Muscle of leg (tissue), 16 donors: ENCODE measurements at places on chromosomes 2 and 18. TPM values are rescaled to one million over a fixed set of nuclear protein-coding genes. Genes with fewer than 3 reads are reported as not detected.

DNA sequence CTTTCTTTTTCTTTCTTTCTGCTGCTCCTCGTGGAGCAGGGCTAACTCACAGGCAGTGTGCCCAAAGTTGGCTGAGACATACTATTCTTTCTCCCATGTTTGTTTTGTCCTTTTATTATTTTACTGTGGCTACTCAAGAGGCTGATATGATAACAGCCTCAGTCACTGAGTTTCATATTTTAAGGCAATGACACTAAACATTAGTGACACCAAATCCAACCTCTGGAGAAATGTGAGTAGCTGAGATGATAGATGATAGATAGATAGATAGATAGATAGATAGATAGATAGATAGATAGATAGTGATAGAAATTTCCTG, 45.8 kb upstream of the GLS start:
- H3K27ac ChIP-seq = no peak overlapping the region
- no peaks in the 10 kb centered on the region for H3K4me1 ChIP-seq
- H3K27me3 ChIP-seq = no peaks in the 10 kb centered on the region
- H3K36me3 ChIP-seq = no peaks in the 10 kb centered on the region

CACNB4 gene
- 7.2 TPM for total RNA-seq

GRCh38 chr2:161044921-161045320, 115.3 kb upstream of the TANK start:
- no peak overlapping the region for H3K4me3 ChIP-seq
- H3K36me3 ChIP-seq = no peaks in the 10 kb centered on the region
- H3K4me1 ChIP-seq = no peaks in the 10 kb centered on the region
- no peaks in the 10 kb centered on the region for H3K27me3 ChIP-seq

DNA sequence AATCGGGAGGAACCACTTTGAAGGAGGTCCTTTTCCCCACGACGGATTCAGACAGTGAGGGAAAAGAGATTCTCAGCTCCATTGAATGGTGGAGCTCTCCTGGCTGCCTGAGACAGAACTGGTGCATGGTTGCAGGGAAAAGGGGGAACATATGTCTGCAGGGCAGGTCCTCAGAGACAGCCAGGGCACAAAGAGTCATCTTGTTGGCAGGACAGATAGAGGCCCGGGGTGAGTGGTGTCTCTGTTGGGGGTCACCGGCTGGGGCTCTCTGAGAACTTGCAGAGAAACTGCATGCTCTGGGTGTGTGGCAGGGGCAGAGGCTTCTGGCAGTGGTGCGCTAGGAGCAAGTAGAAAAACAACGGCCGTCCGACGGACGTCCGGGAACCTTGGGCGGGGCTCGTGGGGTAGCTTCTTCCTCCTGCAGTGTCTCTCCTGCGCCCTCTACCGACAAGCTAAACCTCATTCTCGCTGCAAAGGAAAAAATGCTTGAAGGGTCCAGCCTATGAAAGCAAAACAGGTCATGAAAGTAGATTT, 94.3 kb downstream of the CDCA7 start:
- H3K4me3 ChIP-seq = no peak overlapping the region
- H3K27me3 ChIP-seq = peaks cover 2% of the 10 kb centered on the region
- no peak overlapping the region for H3K27ac ChIP-seq
- H3K4me1 ChIP-seq = no peaks in the 10 kb centered on the region

KCNIP3 gene
- total RNA-seq = 5.8 TPM

C2orf74 gene
- 23.1 TPM for total RNA-seq

COBLL1 gene
- total RNA-seq = 7.0 TPM

GRCh38 chr2:34012715-34013302, 413.7 kb upstream of the FAM98A start:
- H3K4me3 ChIP-seq = no peak overlapping the region
- no peak overlapping the region for H3K27ac ChIP-seq
- no peaks in the 10 kb centered on the region for H3K27me3 ChIP-seq
- DNase-seq = peak; percentile 35

APCDD1 gene
- 6.3 TPM for total RNA-seq

LRRTM1 gene
- 0.27 TPM for total RNA-seq

ALPP gene
- total RNA-seq = 0.09 TPM

GRCh38 chr18:58386780-58387179, 242.1 kb downstream of the ALPK2 start:
- no peaks in the 10 kb centered on the region for H3K27me3 ChIP-seq
- no peak overlapping the region for H3K4me3 ChIP-seq
- peaks cover 27% of the 10 kb centered on the region for H3K4me1 ChIP-seq
- DNase-seq = no peak
- H3K27ac ChIP-seq = no peak overlapping the region

DNA sequence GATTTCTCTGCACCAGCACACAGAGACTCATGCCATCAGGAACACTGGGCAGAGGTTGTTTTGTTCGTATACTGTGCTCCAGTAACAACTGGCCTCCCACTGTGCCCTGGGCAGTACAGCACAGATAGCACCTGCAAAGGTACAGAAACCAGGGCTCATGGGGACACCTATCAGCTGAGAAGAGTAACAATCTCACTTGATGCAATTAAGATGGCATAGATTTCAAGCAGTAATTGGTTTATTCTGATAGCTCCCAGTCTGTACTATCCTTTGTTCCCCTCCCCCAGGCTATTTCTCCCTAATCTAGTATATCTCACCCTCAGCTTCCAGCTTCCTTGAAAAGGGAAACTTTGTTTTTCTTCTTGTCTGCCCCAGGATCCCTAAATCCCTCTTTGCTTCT, 343.9 kb upstream of the MMADHC start:
- H3K27ac ChIP-seq = no peak overlapping the region
- DNase-seq = no peak
- H3K36me3 ChIP-seq = no peaks in the 10 kb centered on the region
- no peak overlapping the region for H3K4me3 ChIP-seq
- H3K27me3 ChIP-seq = no peaks in the 10 kb centered on the region
- H3K4me1 ChIP-seq = no peaks in the 10 kb centered on the region

DNA sequence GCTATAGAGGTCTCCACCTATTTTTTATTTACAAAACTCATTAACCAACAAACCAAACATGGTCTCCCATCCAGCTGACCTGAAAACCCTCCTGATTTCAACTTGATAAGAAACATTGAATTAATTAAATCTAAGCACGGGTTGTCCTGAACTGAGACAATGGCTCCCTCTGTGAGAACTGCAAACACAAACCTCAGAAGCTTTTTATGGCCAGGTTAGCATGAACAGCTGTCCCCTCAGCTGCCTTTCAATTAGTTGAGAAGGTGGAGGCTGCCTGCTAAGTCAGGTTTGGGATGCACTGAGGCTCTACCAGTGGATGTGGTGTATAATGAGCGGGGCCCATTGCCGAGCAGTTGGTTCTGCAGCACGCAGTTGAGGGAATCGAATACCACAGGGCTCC, 258.5 kb upstream of the DDX18 start:
- H3K4me3 ChIP-seq = no peak overlapping the region
- no peaks in the 10 kb centered on the region for H3K4me1 ChIP-seq
- no peak for DNase-seq
- no peaks in the 10 kb centered on the region for H3K36me3 ChIP-seq
- H3K27ac ChIP-seq = no peak overlapping the region

FAM161A gene
- 5.3 TPM for total RNA-seq

DNA sequence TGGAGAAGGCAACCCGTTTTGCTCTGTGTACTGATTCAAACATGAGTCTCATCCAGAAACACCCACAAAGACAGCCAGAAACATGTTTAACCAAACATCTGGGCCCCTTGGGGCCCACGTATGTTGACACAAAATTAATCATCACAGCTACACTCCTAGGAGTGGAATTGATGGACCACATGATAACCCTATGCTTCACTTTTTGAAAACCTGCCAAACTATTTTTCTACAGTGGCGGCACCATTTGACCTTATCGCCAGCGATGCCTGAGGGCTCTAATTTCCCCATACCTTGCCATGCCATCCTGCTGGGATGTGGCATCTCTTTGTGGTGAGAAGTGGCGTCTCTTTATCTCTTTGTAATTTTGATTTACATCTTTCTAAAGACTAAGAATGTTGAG, 38.5 kb downstream of the PSMG2 start:
- H3K4me3 ChIP-seq = no peak overlapping the region
- no peak overlapping the region for H3K27ac ChIP-seq
- H3K4me1 ChIP-seq = no peaks in the 10 kb centered on the region

DNA sequence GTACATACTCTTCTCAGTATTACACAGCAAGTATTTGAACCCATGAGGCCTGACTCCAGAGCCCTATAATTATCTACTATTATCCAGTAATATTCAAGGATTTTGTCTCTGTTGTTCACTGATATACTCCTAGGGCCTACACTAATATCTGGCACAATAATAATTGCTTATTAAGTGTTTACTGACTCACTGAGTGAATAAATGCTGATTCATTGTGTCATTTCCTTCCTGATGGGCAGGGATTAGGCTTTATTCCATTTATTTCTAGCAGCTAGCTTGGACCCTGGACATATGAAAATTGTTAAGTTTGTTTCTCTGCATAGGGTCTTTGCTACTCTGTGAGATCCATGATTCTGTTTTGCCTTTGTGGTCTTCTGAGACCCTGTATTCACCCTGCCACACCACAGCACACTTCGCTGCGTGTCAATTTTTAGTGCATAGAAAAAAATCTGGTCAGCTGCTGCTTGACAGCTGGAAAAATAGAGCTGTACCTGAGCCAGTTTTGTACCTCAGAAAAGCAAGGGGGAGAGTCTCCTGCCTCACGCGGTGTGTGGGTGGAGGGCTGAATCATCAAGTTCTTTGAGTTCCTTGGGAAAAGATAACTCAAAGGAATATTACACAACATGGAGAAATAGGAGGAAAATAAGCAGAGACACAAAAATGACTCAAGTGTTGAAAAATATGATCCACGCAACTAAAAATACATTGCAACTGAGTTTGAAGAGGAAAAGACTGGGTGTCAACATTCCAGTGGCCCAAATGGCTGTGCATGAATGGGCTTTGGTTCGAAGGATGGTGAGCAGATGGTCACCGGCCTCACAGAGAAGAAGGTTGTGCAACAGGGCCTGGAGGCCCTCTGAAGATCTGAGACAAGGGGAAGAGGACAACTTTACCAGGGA, 18.9 kb upstream of the DPP4 start:
- no peaks in the 10 kb centered on the region for H3K4me1 ChIP-seq
- DNase-seq = no peak
- H3K27me3 ChIP-seq = no peaks in the 10 kb centered on the region
- no peak overlapping the region for H3K27ac ChIP-seq
- H3K36me3 ChIP-seq = no peaks in the 10 kb centered on the region
- H3K4me3 ChIP-seq = no peak overlapping the region

DNA sequence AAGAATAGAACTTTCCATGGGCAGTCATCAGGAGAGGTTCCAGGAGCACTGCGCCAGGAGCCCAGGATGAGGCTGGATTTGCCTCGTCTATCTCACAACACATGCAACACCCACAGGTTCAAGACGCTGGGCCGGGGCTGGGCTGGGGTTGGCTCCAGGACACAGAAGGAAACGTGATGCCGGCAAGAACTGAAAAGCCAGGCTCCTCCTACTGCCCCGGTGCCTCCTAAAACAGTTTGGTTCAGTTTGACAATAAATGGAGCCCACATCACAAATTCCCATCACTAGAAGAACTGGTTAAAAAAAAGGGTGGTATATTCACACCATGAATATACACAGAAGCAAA, 75.9 kb downstream of the INHBB start:
- no peaks in the 10 kb centered on the region for H3K36me3 ChIP-seq
- H3K27me3 ChIP-seq = peaks cover 38% of the 10 kb centered on the region
- DNase-seq = no peak
- no peaks in the 10 kb centered on the region for H3K4me1 ChIP-seq

ASAP2 gene
- total RNA-seq = 12.1 TPM

DNA sequence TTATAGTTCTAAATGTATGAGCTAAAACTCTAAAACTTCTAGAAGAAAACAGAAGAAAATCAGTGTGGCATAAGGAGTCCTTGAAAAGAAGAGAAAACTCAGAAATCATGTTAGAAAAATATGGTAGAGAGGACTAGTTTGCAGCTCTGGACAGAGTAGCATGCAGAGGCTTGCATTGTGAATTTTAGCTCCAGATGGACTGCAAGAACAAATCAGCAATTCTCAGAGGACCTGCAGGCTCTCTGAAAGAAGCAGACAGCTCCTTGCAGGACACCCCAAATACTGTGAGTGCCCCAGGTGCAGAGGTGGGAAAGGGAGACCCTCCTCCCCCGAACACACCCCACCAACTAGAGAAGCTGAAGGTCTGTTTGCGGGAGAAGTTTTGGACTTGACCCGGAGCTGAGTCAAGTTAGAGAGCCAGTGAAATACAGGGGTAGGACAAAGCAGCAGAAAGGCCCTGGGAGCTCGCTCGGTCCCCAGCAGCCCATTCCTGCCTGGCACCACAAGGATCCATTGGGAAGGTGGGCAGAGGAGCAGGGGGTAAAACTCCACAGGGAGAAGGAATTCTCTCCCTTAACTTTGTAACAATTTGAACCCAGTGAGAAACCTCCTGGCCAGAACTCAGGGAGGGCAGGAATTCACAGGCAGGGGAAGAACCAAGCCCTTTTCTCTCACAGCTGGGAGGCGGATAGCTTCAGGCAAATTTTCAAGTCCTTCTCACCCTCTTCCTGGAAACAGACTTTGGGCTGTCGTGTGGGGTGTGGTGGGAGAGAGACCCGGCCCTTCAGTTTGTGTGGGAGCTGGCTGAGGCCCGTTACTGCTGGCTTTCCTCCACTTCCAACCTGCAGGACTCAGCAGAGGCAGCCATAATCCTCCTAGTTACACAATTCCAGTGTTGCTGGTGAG, 216.2 kb upstream of the SLC35G4 start:
- H3K27ac ChIP-seq = peak overlapping the region; percentile 39
- H3K36me3 ChIP-seq = no peaks in the 10 kb centered on the region
- peak; percentile 93 for DNase-seq
- H3K27me3 ChIP-seq = no peaks in the 10 kb centered on the region
- no peak overlapping the region for H3K4me3 ChIP-seq
- H3K4me1 ChIP-seq = peaks cover 3% of the 10 kb centered on the region

- DNase-seq = peak; percentile 7
- no peak overlapping the region for H3K27ac ChIP-seq
- no peaks in the 10 kb centered on the region for H3K4me1 ChIP-seq
- H3K4me3 ChIP-seq = no peak overlapping the region
- H3K36me3 ChIP-seq = peaks cover 6% of the 10 kb centered on the region
- H3K27me3 ChIP-seq = no peaks in the 10 kb centered on the region
Observed at GRCh38 chr2:232103140-232103737, 141.7 kb downstream of the DIS3L2 start.

GPBAR1 gene
- total RNA-seq = 1.3 TPM

GRCh38 chr2:195574312-195574711, 82.7 kb upstream of the SLC39A10 start:
- H3K27me3 ChIP-seq = no peaks in the 10 kb centered on the region
- H3K36me3 ChIP-seq = no peaks in the 10 kb centered on the region
- DNase-seq = peak; percentile 37
- H3K4me1 ChIP-seq = no peaks in the 10 kb centered on the region
- H3K27ac ChIP-seq = no peak overlapping the region

DNA sequence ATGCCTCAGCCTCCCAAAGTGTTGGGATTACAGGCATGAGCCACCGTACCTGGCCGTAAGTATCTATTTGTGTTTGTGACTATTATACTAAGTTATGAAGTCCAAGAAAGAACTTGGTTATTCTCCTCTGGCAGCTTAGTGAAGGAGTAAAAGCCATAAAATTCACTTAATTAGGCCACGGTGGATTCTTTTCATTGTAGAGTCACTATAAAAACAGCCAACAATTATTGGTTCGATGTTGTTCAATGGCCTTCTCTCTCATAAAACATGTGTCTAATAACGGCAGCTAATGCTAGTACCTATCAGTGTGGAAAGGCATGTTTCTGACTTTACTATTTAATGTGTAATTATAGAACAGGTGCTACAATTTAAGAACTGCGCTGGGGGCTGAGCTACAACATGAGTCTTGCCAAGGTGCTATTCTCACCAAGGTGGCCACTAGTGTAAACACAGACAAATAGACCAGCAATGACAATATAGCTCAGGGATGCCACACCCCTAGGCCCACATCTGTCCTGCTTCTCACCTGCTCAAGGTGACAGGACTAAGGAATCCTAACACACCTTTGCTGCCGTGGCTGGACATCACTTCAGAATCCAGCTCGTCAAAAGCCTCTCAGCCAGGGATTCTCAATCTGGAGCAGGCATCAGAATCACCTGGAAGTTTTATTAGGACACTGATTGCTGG, 17.2 kb downstream of the ATP8B1 start:
- DNase-seq = no peak
- no peak overlapping the region for H3K4me3 ChIP-seq
- H3K4me1 ChIP-seq = peaks cover 24% of the 10 kb centered on the region
